ENCODE measurements at places on chromosomes 13 and 19.

GRCh38 chr13:112064222-112064621 is 2.7 kb upstream of the SOX1 start:
- no peak for DNase-seq

DNA sequence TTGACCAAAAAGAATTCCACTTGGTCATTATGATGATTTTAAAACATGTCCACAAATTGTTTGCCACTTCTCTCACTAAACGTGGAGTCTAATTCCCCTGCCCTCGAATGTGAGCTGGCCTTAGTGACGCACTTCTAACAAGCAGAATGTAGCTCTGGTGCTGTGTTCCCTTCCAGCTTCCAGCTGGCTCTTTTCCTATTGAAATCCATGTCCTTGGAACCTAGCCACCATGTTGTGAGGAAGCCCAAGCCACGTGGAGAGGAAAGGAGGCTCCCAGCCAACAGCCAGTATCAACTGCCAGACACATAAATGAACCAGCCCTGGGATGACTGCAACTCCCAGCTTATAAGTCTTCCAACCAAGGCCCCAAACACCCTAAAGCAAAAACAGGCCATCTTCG is 23.6 kb upstream of the CEBPA start:
- DNase-seq: no peak

GRCh38 chr13:61600360-61601033 is 184.8 kb upstream of the PCDH20 start:
- no peak for DNase-seq

GRCh38 chr13:97212601-97213040 is 9.5 kb upstream of the MBNL2 start:
- DNase-seq: peak; percentile 18

- DNase-seq: no peak
These were observed 26.3 kb downstream of the IL12RB1 start for GRCh38 chr19:18060472-18060871.

- DNase-seq: no peak
These were observed 14.1 kb downstream of the NUCB1 start for GRCh38 chr19:48914181-48914580.

GRCh38 chr13:40391788-40392187 is 274.7 kb downstream of the FOXO1 start:
- DNase-seq: no peak

GRCh38 chr19:50830266-50831025 is 2.9 kb downstream of the KLK15 start:
- DNase-seq: no peak
